ENCODE measurements at places on chromosomes 12 and 14.

DNA sequence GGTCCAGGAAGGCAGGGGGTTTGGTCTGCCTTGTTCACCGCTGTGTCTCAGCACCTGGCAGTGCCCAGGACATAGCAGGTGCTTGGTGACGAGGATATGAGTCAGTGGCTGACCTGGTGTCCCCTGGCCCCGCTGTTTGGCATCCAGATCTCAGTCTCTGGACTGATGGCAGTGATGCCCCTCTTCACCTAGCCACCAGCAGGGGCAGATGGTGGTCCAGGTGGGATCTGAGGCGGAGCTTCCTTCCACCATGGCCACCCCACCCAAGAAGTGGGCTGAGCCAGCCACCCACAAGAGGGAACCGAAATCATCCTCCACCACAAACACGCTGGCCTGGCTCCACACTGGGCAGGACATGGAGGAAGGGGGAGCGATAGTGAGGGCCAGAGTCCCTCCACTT is 16.1 kb upstream of the SH2B3 start:
- no peak for DNase-seq

GRCh38 chr14:20688167-20688839 is at the start of gene ANG:
ANG (plus strand) TSS chr14:20688764; CDS start chr14:20693565, 4,801 bp downstream.
- DNase-seq: no peak

GRCh38 chr12:68786929-68787328 is 21.0 kb upstream of the MDM2 start:
- no peak for DNase-seq

GRCh38 chr12:26264215-26264838 is 69.0 kb downstream of the SSPN start:
- no peak for DNase-seq

DNA sequence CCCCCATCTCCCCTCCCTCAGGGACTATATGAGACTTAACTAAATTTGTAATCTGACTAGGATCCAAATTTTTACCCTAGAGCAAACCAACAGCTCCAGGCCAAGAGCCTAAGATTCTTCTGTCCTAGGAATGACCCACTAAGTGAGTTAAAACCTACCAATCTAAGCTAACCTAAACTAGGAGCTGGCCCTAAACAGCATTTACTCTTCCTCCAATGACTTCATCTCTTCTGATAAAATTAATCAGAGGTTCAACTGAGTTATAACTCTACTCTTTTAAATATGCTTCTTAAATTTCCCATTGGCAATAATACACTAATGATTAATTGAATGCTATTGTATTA is 39.9 kb upstream of the TMPO start:
- no peak for DNase-seq

GRCh38 chr12:107355004-107355565 is 261.7 kb upstream of the CRY1 start:
- no peak for DNase-seq

- peak; percentile 43 for DNase-seq
Observed at GRCh38 chr12:56104815-56105608, 653 bp downstream of the PA2G4 start.

- peak; percentile 59 for DNase-seq
Observed at GRCh38 chr12:9049520-9050133, 60.3 kb downstream of the KLRG1 start.

- DNase-seq: no peak
Observed at GRCh38 chr14:32474478-32475195, 145.5 kb downstream of the AKAP6 start.

GRCh38 chr12:15620741-15621539 is 168.2 kb downstream of the EPS8 start:
- no peak for DNase-seq

GRCh38 chr12:6834873-6835272 is 5.9 kb upstream of the GNB3 start:
- DNase-seq: no peak

DNA sequence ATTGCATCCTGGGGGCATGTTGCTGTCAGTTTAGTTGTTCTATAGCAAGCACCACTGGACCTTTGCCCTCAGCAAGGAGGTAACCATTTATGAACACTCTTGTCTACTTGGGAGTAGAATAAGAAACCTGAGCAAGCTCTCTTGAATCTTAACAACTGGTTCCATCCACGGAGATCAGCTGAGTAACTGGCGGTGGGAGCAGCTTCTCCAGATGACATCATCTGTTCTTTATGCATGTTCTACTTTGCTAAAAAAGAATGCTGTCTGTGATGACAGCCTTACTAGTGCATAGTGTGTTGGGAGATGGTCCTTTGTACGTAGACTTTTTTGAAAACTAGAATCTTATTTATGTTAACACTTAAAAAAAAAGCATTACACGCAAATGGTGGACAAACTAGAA is 17.7 kb downstream of the SLC4A8 start:
- no peak for DNase-seq

GRCh38 chr12:80195074-80195726 is 95.9 kb downstream of the OTOGL start:
- peak; percentile 76 for DNase-seq

- DNase-seq: no peak
Observed at GRCh38 chr14:101604935-101605780, 43.9 kb downstream of the DIO3 start.

DNA sequence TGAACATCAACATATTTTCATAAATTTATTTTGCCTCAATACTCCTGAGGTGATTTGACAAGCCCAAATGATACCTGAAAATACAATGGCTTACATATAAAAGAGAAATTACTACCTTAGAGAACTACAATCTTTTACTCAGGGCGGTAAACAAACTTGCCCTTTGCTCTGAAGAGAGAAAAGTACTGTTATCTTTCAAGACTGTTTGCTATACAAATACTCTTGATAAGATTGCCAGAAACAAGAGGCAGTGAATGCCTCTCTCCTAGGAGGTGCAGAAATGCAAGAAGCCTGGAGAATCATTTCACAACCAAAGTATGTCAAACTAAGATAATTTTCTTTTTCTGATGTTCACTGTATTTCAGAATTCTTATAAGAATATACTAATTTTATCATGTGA is 160.3 kb downstream of the ALX1 start:
- DNase-seq: no peak

DNA sequence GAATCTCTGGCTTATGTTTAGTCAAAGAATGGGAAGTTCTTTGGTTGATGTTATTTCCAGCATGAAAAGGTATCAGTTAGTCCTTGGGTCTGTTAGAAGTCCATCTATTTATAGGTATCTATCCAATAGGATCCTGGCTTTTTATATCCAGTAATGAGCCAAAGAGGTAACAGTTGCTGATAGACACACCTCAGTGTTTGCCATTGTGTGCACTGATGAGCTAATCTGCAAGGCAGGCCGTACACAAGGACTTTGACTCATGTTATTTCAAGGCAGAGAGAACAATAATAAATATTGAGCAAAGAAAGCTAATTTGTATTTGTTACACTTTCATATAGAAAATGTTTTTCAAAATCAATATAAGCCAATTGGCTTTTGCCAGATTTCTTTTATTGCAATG is 56.4 kb downstream of the GLT1D1 start:
- DNase-seq: no peak

DNA sequence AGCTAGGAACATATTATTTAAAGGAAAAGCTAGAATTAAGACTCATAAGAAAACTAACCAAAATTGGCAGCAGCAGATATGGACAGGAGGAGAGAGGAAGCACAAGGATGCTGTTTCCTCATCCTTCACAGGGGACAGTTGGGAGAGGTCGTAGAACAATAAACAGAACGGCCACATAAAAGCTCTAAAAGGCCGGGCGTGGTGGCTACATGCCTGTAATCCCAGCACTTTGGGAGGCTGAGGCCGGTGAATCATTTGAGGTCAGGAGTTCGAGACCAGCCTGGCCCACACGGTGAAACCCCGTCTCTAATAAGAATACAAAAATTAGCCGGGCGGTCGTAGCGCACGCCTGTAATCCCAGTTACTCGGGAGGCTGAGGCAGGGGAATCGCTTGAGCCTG is 10.5 kb downstream of the TCL1B start:
- no peak for DNase-seq

- DNase-seq: no peak
Observed at GRCh38 chr12:52127683-52128450, 48.4 kb downstream of the SMIM41 start.

- no peak for DNase-seq
Observed at GRCh38 chr14:74554742-74555362, 57.2 kb downstream of the LTBP2 start.

DNA sequence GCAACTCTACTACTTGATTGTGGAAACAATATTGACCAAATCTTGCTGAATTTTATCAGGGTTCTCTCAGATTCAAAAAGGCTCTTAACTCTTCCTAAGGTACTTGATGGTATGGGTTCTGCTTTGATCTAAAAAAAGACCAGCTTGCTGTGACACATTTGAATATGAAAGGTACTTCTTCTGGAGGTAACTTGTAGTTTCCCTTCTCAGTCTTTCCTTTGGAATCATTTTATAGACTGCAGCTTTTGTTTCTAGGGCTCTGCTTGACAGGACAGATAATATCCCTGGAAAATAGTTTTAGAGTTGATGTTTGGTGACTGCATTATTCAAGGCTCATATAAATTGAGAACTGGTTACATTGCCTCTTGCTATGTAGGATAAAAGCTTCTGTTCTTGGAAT is 251.9 kb downstream of the FUT8 start:
- no peak for DNase-seq

DNA sequence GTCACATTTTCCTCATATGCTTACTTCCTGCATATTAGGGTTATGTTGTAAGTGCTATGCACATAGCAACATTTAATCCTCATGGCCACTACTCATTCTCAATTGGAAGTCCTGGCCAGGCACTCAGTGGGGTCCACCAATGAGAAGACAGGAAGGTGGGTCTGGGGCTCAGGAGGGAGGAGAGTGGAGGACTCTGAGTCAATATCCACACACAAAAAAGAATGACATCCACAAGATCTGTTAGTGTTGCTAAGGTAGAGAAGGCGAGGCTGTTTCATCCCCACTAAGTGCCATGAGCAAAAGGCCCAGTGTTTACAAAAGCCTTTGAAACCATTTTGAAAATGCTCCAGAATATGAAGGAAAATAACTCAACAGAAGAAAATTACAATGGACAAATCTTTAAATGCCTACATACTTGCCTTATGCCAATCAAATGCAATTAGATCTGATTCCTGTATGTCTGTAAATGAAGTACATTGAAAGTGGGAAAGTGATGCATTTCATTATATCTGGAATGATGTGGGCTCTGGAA is 53.9 kb downstream of the EID3 start:
- peak; percentile 35 for DNase-seq

- no peak for DNase-seq
Observed at GRCh38 chr14:92544051-92544720, 30.6 kb downstream of the RIN3 start.

DNA sequence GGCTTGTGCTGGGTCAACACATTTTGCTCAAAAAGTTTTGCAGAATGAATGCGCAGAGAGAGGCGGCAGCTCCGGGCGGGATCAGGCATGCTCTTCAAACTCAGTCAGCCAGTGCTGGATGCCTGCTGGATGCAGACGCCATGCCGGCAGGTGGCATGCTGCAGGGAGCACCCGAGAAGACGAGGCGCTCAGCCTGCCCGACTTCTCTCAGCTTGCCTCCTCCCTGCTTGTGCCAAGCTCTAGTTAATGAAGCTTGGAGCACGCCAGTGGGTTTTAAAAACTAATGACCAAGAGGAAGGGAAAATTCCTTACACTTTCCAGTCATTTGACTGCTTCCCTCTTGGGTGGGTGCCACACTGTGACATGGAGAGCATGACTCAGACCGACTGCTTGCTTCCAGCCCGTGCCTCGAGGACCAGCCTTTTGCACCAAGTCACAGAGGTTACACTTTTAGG is 39.8 kb downstream of the SLC24A4 start:
- DNase-seq: peak; percentile 32

DNA sequence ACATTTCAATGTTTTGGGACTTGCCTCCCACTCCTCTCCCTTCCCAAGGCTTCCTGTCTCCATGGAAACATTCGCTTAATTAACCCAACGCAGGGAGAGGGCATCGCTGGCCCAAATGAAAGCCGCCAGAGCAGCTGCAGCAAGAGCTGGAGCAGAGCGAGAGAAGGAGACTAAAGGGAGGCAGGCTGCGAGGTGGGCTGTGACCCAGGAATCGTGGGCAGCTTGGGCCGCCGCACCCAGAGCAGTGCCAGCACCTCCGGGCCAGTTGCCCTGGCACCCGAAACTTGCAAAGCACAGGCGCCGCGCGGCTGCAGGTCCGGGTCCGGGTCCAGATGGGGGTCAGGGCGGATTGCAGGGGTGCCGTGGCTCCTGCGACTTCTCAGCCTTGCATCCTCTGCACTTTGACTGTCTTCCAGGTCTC is 43.5 kb upstream of the PTPRQ start:
- DNase-seq: no peak

DNA sequence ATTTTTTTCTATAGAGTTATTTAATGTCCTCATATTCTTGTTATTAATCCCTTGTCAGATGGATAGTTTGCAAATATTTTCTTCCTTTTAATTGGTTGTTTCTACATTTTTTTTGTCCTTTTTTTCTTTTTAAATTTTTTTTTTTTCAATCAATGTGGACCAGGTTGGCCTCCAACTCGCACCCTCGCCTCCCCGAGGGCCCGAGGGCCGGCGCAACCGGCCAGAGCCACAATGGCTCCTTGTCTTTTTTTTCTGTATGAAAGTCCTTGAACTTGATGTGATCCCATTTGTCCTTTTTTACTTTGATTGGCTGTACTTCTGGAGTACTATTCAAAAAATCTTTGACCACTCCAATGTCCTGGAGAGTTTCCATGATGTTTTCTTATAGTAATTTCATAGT is 17.7 kb upstream of the SLCO1B1 start:
- DNase-seq: no peak

GRCh38 chr12:107610021-107610859 is 75.4 kb upstream of the PWP1 start:
- DNase-seq: peak; percentile 58

DNA sequence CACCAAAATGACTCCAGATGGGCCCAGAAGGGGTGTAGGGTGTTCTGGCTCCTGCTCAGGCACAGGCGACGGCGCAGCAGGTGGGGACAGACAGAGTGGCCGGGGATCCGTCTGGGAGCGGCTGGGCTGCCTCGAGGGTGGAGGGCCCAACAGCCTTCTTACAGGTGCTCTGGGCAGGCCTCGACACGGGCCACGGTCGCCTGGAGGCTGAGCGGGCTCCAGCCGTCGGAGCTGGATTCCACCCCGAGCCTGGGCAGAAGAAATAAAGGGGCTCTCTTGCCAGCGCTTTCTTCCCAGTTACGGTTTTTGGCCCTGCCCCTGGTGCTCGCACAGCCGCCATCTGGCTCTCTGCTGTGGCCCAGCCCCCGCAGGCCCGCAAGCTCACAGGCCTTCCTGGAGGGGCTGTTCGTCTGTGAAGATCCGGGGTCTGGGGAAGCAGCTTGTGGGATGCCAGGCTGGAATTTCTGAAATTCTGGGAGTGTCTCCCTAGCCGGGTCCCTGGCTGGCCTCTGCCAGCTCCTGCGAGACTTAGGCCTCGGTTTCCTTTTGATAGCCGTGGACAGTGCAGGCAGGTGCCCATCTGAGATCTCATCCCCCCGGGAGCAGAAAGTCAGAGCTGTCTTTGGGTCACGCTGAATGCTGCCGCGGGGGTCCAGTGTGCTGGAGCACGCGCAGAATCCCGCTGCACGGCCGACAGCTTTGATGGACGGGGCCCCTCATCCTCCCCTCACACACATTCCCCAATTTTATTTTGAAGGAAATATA is 122.7 kb downstream of the PAPOLA start:
- DNase-seq: no peak

- DNase-seq: no peak
Observed at GRCh38 chr12:52580496-52580895, 6.9 kb upstream of the KRT74 start.
